ENCODE measurements at places on chromosomes 12 and 14.

- DNase-seq = no peak
These were observed 40.3 kb downstream of the SOCS2 start for GRCh38 chr12:93612776-93613175.

- no peak for DNase-seq
These were observed 459.5 kb downstream of the RMST start for GRCh38 chr12:97921979-97922722.

- no peak for DNase-seq
These were observed 40.0 kb upstream of the PAPOLA start for GRCh38 chr14:96461950-96462798.

- no peak for DNase-seq
These were observed 59.9 kb upstream of the RIN3 start for GRCh38 chr14:92453691-92454090.

DNA sequence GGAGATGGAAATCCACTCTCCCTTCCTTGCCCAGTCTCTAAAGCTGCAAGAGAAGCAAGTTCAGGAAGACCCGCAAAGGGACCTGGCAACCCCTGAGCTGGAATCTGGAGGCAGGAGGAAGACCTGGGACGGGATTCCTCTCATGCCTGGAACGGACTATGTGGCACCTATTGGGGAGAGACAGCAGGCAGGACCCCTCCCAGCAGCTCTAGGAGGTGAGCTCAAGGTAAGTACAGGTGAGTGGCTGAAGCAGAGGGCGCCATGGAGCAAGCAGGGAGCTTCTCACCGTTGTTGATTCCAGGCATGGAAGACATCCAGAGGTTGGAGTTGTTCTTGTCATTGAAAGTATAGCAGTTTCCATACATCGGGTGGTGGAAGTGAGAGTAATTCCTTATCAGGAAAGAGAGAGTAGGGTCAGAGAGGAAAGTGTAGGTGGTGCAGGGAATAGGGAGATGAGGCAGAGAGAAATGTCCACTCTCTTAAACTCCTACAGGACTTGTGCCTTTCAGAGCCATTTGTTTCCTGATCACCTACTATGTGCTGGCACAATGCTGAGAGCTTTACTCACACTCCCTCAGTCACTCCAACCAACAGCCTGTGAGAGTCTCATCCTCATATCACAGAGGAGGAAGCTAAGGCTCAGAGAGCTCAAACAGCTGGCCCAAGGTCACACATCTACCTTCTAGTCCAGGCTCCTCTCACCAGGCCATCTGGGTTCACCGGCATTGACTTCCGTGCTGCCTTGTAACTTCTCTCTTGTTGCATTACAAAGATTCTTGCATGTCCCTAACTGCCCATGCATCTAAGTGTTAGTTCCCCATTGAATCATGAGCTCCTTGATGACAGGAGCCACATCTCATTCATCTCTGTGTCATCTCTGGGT is 13.9 kb upstream of the TNFRSF1A start:
- no peak for DNase-seq

GRCh38 chr12:126926023-126926594 is 1340.9 kb upstream of the TMEM132C start:
- no peak for DNase-seq

DNA sequence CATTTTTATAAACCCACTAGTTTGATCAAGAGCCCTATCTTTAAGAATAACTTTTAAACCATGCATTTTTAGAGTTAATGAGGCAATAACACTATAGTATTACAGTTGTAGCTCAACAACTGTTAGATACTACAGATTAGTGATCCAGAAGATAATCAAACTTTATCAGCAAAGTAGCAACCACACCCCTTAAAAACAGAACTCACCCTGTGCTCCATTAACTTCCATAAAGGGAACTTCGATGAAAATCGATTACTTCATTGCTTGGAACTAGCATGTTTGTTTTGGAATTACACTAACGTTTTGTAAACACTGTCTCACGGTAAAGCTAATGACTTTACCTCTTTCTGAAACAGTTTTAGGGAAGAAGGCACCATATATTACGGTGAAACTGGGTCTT is 1.4 kb downstream of the SGPP1 start:
- no peak for DNase-seq

GRCh38 chr14:94593749-94594431 is 12.7 kb downstream of the SERPINA5 start:
- no peak for DNase-seq

DNA sequence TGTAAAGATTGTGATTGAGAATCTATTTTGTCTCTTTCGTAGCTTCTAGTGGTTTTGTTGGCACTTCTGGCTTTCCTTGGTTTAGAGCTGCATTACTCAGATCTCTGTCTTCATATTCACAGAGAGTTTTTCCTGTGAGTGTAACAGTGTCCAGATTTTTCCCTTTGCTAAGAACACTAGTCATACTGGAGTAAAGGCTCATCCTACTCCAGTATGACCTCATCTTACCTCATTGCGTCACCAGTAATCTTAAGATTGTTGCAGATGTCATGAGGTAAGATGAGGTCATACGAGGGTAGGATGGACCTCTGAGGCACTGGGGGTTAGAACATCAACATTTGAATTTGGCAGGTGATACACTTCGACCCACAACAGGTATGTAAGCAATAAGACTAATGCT is 461.2 kb downstream of the FLRT2 start:
- DNase-seq = no peak
